H1 (cell line): ENCODE measurements at places on chromosomes 1 and 21. TPM values are rescaled to one million over a fixed set of nuclear protein-coding genes. Genes with fewer than 3 reads are reported as not detected.

DNA sequence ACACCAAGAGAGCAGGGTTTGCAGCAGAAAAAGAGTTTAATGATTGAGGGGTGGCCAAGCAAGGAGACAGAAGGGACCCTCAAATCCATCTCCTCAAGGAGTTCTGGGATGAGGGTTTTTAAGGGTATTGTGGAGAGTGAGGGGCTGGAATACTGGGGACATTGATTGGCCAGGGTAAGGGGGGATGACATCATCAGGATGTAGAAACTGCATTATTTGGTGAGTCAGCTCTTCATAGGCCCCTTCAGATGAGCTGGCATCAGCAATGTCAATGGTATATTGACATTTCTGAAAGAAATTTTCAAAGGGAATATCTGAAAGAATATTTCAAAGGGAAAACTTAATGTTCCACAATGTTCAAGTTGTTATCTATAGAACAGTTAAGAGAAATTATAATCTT lies 168.1 kb upstream of the SNX7 start:
- DNase-seq: no peak

DNA sequence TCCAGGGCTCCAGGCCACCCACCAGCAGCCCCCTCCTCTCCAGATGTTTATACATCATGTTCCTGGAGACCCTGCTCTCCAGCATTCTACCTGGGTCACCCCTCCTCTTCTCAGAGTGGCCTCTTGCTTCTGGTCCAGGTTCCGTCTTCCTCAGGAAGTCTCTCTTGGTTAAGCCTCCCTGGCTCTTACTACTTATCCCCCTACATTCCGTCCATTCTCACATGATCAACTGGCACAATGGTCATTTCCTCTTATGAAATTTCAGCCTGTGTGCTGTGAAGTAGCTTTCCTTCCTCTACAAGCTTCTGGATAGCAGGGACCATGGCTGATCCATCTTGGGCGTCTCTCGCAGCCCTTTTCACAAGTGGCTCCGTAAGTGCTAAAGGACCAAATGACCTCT lies 33.9 kb upstream of the ATP2B4 start:
- DNase-seq: no peak

GRCh38 chr1:177142791-177143271 lies 21.7 kb downstream of the ASTN1 start:
- DNase-seq: no peak

GRCh38 chr1:214439352-214440119 lies 111.9 kb downstream of the PTPN14 start:
- DNase-seq: no peak

- no peak for DNase-seq
Measured at GRCh38 chr1:240280560-240281322, 189.1 kb downstream of the FMN2 start.

GRCh38 chr21:43885721-43886120 lies 20.7 kb downstream of the AGPAT3 start:
- no peak for DNase-seq

ABCG1 gene
- 4.0 TPM in 2 replicates for total RNA-seq

OLIG2 gene
- 0.11 TPM in 1 of 2 replicates, not detected in the other for total RNA-seq

NIBAN1 gene
- total RNA-seq: 13.7 and 15.2 TPM in 2 replicates

OLIG1 gene
- total RNA-seq: 0.65 and 0.73 TPM in 2 replicates
